NAMALWA (cell line): ENCODE measurements at places on chromosomes 6 and 20.

GRCh38 chr6:134683783-134684422 is 266.0 kb downstream of the ALDH8A1 start:
- DNase-seq, result no peak

GRCh38 chr6:13446381-13446780 is 41.0 kb downstream of the GFOD1 start:
- no peak for DNase-seq

DNA sequence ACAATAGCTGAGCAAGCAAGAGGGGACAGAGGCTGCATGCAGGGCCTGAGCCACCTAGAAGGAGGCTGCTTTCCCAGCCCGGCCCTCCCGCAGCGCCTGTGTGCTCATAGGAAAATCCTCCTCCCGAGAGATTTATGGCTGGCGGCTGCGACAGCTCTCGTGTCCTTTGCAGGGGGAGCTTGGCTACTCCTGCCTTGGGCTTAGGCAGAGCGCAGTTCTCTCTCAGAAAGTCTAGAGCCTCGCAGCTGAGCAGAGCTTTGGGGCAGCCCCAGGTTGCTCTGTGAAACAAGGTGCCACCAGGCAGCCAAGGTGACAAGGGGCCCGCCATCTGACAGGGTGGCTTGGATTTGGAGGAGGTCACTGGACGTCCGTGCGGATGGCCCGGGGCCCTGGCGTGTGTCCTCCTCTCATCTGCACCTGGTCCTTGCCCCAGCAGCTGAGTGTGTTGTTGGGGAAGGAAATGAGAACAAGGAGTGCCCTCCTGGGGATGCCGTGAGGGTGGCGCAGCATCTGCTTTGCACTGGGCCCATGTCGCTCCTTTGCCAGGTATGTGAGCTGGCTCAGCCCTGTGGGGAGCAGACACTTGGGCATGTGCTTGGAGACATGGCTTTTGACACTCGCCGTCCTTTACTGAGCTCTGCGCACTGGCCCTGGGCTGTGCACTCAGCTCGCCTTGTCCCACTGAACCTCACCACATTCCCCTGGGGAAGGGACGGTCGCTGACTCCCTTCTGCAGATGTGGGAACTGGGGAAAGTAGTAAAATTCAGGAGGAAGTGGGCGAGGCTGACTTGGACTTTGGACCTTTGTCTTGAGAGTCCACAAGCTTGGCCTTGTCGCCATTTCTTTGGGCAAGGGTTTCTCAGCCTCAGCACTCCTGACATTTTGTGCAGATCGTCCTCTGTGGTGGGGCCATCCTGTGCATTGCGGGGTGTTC is 41.9 kb downstream of the EDN3 start:
- no peak for DNase-seq

- no peak for DNase-seq
Observed at GRCh38 chr6:118141211-118141610, 234.1 kb downstream of the SLC35F1 start.

DNA sequence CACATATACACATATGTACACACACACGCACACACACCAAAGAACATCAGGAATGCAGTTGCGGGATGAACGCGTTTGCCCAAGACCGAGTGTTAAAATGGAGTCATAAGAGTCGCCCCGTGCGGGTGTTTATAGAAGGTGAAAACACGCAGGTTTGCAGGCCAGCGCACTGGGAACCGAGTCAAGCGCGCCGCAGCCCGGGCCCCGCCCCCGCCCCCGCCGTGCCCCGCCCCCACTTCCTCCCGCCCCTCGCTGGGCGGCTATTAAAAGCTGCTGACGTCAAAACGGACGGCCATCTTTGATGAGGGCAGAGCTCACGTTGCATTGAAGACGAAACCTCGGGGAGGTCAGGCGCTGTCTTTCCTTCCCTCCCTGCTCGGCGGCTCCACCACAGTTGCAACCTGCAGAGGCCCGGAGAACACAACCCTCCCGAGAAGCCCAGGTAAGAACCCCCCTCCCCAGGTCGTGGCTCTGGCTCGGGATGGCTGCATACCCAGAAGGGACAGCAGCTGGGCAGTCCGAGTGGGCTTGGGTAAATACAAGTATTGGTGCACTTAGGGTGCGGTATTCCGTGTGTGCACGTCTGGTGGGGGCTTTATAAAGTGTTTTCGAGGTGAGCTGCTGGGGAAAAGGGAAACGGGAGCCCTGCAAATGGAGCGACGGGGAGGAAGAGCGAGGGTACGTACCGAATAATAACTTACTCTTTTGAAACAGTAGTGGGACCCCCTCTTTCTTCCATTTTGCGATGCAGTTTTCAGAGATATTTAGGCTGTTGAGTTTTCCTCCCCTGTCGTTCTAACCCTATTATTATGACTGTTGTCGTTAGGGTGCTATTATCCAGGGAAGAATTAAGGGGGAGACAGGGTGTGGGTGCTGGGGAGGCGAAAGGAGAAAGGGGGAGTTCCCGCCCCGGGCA is at the start of gene SNAP25:
SNAP25 (plus strand) TSS at position 295 of the 916 bp plus-strand sequence. CDS start 56,662 bp downstream, outside the sequence.
- DNase-seq, result peak; percentile 70

DNA sequence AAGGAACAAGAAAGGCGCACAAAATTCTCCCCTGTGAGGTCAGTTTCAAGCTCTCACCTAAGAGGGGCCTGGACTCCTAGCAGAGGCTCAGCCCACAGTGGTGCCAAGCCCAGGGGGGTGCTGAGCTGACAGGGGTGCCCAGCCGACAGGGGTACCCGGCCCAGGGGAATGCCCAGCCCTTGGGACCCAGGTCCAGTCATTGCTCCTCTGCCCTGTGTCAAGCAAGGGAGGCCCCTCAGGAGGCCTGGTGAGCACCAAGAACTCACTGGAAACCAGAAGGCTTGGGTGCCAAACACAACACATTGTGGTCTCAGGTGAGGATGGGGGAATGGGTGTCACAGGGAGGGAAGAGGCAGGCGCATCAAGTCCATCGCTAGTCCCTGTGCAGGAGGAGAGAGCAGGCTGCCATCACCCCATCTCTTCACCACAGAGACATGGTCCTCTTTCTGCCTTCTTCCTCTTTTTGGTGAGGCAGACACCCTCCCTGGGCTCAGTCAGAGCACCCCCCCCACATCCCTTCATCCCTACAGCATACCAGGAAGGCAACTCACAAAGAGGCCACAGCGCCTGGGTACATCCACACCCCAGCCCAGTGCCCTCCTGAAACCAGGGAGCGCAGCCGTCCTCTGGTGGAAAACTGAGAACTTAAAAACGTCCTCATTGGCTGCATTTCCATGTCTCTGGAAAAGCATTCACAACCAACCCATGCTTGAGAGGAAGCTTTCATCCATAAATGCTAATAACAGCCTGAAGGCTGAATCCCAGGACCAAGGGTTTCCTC is 111.3 kb downstream of the BANF2 start:
- no peak for DNase-seq

GRCh38 chr6:13469693-13470092 is 17.7 kb downstream of the GFOD1 start:
- DNase-seq, result no peak

- DNase-seq, result no peak
Observed at GRCh38 chr6:143279385-143279784, 171.1 kb downstream of the ADAT2 start.

DNA sequence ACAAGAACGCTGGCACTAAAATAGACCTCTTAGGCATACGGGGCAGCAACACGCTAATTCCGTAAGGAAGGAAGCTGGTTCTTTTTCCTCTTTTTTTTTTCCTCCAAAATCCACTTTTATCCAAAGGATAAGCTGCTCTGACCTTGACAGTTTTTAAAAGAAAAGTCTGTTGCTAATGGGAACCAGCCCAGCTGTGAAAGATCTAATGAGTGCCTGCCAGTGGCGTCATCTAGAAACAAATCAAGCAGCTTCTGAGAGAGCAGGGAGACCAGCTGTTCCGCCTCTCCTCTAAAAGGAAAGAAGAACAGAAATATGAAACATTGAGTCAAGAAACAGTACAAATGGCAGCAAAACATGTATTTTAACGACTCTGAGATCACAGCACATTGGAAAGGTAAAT is 78.6 kb downstream of the FAXC start:
- DNase-seq, result no peak

DNA sequence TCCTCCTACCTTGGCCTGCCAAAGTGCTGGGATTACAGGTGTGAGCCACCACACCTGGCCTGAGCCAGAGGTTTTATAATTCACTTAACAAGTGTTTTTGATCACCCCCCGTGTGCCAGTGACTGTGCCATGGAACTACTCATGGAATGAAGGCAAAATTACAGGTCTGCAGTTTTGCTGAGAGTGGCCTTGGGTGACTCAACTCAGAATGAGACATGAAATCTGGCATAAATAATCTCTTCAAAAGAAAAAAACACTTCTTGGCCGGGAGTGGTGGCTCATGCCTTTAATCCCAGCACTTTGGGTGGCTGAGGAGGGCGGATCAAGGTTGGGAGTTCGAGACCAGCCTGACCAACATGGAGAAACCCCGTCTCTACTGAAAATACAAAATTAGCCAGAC is 166.9 kb upstream of the SALL4 start:
- no peak for DNase-seq
